ENCODE measurements at places on chromosomes 3 and 15.

DNA sequence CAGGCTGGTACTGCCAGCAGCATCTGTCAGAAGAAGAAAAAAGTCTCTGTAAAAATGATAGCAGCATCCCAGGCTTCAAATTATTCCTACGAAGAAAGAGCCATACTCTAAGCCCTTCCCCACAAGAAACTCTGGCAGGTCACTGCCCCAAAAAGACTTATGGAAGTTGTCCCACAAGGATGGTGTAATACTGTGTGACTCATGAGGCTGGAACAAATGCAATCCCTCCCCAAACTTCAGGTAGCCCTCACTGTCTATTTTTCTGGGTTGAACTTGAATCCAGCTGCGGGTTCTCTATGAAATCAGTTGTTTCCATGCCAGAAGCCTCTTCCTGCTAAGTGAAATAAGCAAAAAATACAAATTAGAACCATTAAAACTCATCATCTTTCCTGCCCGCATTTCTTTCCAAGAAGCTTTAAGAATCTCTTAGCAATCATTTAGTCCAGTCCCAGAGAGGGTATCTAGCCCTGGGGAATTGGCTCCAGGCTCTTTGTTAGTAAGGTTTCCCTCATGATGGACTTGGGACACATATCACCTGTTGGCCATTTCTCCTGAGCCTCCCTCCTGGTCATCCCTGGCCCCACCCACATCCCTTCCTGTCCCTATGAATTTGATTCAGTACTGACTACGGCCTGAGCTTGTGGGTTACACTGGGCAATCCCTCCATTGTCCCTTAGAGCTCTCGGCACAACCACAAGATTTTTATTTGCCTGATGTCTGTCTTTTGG is 51.7 kb downstream of the FAM174B start:
- DNase-seq, result no peak

- no peak for DNase-seq
Observed at GRCh38 chr15:98968576-98968975, 39.0 kb downstream of the PGPEP1L start.

- DNase-seq, result no peak
Observed at GRCh38 chr3:33071946-33072345, 25.0 kb downstream of the GLB1 start.

DNA sequence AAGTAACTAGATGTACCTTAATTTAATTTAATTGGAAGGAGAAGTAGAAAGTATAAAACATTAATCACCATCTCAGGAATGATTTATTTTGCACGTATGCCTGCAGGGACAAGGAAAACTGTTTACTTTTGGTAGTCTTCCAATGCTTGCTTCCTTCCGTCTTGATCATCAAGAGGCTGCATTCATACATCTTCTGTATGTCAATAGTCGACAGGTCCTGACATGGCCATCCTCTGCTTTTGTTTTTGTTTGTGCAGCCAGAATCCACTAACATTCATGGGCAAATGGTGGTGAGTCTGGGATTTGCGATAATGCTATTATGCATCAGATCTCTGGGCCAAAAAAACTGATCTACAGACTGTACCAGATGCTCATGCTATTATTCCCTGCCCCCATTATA is 56.6 kb upstream of the ZPLD1 start:
- no peak for DNase-seq

GRCh38 chr3:137687181-137687879 is 76.8 kb upstream of the SOX14 start:
- DNase-seq, result no peak

DNA sequence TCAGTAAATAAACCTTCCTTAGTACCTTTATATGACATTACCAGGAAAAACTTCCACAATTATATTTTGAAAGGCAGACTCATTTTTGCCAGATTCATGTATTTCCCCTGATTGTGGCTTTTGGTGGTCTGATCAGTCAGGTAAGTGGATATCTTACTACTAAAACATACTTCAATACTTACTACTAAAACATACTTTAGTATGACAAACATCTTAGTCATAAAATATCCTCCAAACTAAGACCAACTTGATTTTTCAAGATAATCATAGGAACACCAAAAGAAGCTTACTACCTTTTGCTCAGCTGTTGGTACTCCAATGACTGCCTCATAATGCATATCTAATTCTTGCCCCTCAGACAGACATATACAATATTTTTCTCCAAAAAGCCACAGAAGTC is 9.3 kb downstream of the TJP1 start:
- no peak for DNase-seq

GRCh38 chr3:128486681-128487537 is 6.1 kb downstream of the GATA2 start:
- peak; percentile 30 for DNase-seq

Measured in lung (tissue), 17 donors.